ENCODE measurements at places on chromosomes 3 and 15. TPM values are rescaled to one million over a fixed set of nuclear protein-coding genes. Genes with fewer than 3 reads are reported as not detected.

DNA sequence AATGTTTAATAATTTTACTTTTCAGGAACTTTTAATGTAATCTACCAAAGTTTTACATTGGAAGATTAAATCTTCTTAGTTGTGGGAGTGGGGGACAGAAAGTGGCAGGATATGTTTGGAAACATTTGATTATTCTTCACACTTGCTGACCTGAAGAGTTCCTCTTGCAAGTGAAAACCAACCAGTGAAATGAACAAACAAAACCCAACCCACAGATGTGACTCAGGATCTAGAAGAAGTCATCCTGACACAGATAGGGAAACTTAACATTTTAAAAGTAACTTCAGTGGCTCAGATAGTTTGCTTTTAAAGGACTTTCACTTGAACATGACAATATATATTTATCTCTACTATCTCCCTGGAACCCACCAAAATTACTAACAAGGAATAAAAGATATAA lies 55.4 kb downstream of the ASTE1 start:
- no peak for DNase-seq

DNA sequence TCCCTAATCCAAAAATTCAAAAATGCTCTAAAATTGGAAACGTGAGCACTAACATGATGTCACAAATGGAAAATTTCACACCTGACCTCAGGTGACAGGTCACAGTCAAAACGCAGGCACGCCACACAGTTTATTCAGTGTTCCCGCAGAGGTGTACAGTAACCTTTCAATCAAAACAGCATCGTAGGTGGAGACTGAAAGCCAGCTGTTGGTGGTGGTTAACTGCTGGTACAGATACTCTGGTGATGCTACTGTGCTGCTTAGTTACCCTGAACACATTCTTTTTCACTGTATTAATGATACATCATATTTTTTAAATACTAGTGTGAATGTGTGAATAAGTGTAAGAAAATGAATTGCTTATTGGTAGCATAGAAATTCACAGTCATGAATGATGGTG lies 23.8 kb downstream of the RAB11A start:
- DNase-seq = no peak

DNA sequence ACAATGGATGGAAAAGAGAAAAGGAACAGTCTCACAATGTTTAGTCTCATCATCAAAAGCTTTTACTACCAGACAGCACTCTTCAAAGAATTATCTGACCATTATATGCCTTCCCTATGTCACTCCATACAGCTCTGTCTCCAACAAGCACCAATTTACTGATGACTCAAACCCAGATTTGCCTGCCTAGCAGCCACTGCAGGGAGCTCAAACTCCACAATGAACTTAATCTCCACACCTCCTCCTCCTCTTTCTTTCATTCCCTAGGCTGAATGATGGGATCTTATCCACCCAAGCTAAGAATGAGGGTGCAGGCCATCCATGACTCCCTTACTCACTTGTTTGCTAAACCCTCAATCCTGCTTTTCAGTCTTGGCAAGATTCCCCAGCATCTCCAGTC lies 45.5 kb downstream of the NBEAL2 start:
- DNase-seq = no peak

GRCh38 chr3:183298701-183299153 lies 45.7 kb downstream of the B3GNT5 start:
- DNase-seq = peak; percentile 60

DNA sequence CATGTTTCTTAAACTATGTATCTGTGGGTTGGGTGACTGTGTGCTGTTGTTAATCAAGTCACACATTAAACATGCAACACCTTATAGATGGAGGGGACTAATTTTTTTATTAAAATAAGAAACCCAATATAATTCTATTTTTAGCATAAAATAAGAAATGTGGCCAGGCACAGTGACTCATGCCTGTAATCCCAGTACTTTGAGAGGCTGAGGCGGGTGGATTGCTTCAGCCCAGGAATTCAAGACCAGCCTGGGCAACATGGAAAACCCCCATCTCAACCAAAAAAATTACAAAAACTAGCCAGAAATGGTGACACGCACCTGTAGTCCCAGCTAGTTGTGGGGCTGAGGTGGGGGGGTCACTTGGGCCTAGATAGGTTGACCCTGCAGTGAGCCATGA lies 1021.0 kb downstream of the EPHA3 start:
- DNase-seq = no peak

GRCh38 chr15:99480016-99480810 lies 85.6 kb upstream of the MEF2A start:
- DNase-seq = no peak

DNAH12 gene
- total RNA-seq = 0.16 TPM

IL5RA gene
- not detected for total RNA-seq

EFHB gene
- total RNA-seq = 0.58 TPM

PCYT1A gene
- 93.6 TPM for total RNA-seq

SHC4 gene
- 3.3 TPM for total RNA-seq

PLIN1 gene
- 1.6 TPM for total RNA-seq

All from left ventricle myocardium inferior (tissue), 1 donor.